ENCODE measurements at places on chromosomes 7 and 10.
A peak's percentile ranks its signal among the peaks of the same experiment; 100 is the strongest.

GRCh38 chr7:156473476-156474240, 166.9 kb upstream of the RNF32 start:
- DNase-seq, result no peak

- DNase-seq, result no peak
These were observed 6.6 kb downstream of the GPR141 start for GRCh38 chr7:37690206-37690605.

DNA sequence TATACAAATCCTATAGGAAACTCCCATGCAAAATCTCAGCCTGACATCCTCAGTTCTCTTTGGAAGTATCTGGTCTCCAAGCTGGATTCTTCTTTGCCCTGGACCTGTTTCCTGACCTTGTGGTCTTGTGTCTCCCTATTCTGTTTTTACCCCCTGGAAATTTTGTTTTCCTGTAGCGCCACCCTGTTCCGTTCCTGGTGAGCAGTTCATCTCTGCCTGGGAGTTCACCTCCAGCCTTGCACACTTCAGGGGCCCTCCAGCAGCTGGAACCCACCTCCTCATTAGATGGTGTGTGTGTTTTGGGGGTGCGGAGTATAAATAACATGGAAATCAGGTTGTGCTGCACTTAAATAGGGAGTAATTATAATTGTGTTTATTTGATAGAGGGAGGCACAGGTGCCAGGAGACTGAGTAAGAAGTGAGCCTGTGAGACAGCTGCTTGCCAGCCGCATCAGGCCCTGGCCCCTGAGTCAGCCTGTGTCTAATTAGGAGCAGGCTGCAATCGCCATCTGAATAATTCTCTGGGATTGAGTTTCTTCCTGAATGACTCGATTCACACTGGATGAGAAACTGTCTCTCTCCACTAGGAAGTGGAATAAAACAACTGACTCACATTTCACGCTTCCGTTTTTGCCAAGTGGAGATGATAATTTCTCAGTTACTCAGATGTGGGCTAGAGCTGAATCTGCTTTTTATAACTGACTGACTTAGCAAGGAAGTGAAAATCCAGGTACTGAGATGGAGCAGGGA, 69.4 kb upstream of the HECTD2 start:
- peak; percentile 78 for DNase-seq

- DNase-seq, result no peak
These were observed 261.2 kb downstream of the ADRA2A start for GRCh38 chr10:111338035-111338434.

DNA sequence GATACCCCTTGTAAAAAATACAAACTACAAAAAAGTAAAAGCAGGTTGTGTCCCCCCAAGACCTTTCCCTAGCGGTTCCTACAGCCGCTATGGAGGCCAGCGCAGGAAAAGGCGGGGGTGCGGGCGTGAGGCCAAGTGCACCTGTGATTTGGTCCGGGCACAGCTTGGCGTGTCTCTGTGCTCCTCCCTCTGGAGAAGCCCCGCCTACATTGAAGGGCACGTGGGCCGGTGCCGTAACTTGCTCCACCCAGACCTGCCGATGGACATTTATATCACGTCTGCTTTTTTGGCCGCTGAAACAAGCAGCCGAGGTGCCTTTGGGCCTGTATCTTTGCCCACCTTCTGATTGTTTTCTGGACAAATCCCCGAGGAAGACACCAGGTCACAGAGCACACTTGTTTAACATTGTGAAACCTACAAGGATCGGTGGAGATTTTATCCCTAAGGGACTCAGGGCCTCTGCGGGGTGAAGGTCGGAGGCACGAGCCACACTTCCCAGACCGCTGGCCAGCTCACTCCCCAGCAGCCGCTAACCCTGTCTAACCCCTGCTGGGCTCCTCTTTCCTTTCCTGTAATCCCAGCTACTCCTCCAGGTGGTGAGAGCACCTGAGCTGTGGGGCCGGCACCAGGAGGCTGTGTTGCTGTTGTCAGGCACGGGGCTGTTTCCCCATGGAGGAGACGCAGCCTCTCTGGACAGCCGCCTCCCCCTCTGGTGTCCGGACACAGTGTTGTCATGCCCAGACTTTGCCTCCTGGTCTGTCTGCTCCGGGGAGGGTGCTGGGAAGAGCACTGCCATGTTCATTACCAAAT, 18.8 kb upstream of the INPP5A start:
- DNase-seq, result peak; percentile 84

- DNase-seq, result no peak
These were observed 52.2 kb downstream of the SND1 start for GRCh38 chr7:127704211-127704610.

DNA sequence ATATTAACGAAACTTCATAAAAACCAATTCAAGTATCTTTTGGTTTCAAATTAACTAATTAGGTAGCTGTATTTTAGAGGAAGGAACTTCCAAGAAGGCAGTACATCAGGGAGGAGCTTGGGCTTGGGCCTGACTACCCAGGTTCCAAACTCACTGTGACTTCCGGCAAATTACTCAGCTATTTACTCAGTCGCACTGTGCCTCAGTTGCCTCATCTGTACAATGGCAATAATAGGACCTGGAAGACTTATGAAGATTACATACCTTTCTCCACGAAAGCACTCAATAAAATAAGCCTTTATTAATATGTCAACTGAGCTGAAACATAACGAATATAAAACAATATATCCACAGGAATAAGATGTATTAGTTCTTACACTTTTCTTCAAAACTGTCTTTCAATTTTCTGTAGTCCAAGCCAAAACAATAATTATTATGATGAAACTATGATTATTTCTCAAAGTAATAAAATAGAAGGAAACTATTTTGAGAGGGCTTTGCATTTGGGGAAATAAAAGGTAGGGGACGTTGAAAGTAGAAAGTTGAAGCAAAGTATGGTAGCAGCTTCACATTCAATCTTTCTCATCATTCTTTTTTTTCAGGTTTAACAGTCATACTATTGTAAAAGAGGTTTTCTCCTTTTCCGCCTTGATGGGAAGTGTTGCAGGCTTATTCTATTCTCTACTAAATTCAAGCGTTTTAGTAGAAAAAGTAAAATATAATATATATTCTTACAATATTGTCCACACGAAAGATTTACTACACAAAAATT, 10.5 kb upstream of the EBLN1 start:
- DNase-seq, result no peak

DNA sequence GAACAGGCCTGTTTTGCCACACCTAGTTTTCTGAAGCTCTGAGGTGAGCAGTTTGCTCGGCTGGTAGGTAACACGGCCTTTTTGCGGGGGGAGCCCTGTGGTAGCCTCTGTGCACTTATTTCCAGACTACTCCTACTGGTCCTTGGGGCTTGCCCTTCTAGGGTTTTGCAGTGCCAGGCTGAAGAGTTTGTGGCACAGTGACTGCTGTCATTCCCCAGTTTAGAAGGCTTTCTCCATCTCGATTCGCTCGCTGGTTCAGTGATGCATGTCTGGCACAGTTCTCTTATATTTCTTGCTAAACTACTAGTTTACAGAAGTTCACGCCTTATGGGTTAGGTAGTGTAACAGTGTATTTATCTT, 711 bp downstream of the KIF20B start:
- DNase-seq, result no peak

DNA sequence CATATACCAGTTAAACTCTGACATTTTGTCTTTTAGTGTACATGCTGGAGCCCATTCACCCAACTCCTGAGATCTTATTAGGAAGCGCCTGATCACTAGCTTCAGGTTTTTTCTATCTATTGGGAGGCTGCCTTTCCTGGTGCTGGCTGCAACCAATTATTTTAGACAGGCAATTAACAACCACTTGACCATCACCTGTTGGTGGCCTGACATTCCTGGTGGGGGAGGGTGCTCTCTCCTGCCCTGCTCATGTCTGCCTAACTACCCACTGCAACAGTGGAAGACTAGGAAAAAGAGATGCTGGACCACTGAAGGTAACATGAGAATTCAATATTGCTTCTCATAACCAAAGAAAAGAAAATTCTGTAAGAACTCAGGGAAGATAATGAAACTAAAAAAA, 190.3 kb upstream of the GRM3 start:
- DNase-seq, result no peak

DNA sequence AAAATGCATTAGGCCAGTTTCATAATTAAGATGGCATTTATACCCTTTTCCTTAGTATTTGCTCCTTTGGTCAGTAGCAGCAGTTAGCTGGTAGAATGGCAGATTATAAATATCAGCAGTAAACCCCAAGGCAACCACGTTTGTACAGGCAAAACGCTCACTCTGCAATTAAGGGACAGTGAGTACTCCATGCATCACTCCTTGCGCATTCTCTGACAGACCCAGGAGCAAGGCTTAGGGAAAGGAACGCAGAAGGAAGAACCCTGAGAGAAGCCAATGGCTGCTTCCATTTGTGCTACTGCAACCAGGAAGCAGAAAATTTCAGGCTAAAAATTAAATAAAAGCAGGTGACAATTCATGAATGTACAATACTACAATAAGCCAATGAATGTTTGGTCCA, 12.9 kb downstream of the ETV1 start:
- DNase-seq, result no peak

- no peak for DNase-seq
These were observed 121.5 kb downstream of the KAT6B start for GRCh38 chr10:74947781-74948401.

GRCh38 chr7:29875741-29876140, 69.4 kb downstream of the WIPF3 start:
- DNase-seq, result no peak

DNA sequence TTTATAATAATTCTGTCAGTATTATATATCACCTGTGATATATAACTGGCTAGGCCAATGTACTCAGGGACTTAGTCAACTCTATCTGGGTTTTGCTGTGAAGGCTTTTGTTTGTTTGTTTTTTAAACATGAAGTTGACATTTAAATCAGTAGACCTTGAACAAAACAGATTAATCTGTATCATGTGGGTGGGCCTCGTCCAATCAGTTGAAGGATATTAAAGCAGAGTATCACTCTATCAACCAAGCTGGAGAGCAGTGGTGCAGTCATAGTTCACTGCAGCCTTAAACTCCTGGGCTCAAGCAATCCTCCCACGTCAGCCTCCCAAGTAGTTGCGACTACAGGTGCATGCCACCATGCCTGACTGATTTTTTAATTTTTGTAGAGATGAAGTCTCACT, 870.2 kb downstream of the TYW1 start:
- DNase-seq, result no peak

DNA sequence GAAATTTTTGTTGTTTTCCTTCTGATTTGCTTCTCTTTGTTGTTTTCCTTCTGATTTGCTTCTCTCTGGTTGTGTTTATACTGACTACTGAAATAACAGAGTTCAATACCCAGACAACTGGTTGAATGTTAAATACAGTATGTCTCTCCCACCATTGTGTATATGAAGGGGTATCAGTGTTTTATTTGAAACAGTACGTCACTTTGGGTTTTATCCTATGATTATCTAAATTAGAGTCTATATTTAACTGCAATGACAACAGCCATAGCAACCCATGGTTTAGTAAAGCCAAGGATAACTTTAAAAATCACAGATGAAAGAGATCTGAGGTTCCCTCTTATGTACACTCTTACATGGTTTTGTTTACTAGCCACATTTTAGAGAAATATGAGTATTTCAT, 141.3 kb downstream of the GNAT3 start:
- DNase-seq, result no peak

DNA sequence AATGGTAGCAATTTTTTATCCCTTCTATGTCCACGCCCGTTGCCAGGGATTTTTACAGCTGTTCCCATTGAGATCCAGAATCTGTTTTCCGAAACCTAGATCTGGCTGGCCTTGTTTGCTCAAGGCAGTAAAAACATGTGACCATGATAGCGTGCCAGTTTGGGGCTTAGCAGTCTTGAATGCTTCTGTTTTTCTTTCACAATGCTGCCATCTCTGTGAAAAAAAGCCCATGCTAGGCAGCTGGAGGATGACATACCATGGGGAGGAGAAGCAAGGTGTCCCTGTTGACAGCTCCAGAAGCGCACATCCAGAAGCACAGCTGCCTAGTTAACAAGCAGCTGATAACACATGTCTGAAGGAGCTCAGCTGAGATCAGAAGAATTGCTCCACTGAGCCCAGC, 2.2 kb upstream of the ZNF92 start:
- DNase-seq, result no peak

- DNase-seq, result no peak
These were observed 266.6 kb downstream of the HDAC9 start for GRCh38 chr7:18762189-18762588.

DNA sequence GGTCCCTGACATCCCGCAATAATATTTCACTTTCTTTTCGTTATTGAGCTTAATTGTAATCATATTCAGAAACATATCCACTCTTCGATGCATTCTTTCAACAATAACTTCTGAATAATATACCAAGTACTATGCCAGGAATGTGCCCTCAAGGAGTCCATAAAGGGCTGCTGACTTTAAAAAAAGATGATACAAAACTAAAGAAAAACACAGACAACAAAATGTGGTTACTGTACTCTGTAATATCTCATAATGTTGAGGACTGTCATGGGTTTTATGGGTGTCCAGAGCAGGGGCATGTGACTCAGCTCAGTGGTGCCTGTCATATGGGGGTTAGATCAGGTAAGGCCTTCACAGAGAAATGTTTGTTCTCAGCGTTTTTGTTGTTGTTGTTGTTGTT, 73.7 kb downstream of the ARL4A start:
- no peak for DNase-seq

DNA sequence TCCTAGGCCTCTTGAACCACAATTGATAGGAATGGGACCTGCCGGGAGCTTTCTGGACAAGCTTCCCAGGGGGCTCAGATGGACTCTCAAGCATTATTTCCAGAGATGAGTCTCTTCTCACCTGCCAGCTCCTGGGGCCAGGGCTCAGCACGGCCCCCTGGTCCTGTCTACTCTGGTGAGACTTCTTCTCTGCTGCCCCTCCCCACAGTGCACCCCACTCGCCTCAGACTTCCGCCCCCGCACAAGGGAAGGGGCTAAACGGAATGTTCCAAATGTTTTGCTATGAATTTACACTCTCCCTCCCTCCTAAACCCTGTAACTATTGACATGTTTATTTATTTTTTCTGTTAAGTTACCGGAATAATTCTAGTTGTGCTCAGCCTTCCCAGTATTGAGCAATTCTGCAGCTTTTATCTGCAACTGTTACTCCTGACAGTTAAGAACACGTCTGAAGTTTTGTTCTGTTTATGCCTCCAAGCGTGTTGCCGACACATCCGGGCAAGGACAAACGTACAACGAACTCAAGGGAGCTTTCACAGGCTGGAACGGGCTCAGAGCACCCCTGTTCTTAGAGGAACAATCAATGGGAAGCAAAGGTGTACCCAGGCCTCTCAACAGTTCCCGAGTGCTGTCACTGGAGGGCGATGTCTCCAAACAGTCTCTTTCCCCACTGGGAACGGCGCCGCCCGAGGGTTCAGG, 55.2 kb downstream of the FHIP2A start:
- DNase-seq, result peak; percentile 11

DNA sequence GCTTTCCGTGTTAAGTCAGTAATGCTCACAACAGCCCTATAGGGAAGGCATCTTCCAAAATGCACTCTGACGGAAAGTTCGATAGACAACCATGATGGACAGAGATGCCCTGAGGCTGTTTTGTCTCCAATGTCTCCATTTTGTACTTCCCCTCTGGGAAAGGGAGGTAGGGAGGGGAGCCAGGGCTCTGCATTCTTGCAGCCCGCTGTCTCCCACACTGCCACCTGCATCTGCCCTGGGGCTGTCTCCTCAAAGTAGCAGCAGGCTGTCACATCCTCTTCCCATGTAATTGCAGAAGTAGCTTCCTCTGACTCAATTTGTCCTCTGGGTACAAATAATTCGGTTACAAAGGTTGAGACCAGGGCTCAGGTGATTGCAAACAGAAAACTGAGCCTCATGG, 131.4 kb downstream of the GPAM start:
- no peak for DNase-seq

GRCh38 chr10:52146766-52147165, 167.3 kb upstream of the DKK1 start:
- no peak for DNase-seq
